RPMI8226 (cell line): ENCODE measurements at places on chromosomes 13 and 19.

DNA sequence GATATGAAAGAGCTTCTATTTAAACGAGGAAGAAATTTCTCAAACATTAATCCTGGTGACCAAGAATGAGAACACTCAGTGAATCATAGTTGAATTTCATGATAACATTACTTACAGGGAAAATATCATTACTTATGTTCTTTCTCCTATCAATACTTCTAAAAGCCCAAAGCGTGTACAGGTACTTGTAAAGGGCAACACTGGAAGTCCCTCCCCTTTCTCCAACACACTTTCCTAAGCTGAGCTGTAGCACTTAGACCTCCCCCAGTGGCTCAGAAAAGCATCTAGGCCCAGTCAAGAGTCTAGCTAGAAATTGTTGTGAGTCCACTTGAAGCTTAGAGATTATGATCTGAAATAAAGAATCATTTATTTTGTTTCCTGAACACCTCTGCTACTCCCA lies 150.7 kb downstream of the ABCC4 start:
- no peak for DNase-seq

GRCh38 chr13:52026246-52026626 lies 1.7 kb downstream of the UTP14C start:
- no peak for DNase-seq

- DNase-seq = peak; percentile 67
These were observed 22.3 kb downstream of the TMEM161A start for GRCh38 chr19:19115954-19116353.

- peak; percentile 78 for DNase-seq
These were observed 581.9 kb upstream of the PRR20A start for GRCh38 chr13:56558698-56559320.

DNA sequence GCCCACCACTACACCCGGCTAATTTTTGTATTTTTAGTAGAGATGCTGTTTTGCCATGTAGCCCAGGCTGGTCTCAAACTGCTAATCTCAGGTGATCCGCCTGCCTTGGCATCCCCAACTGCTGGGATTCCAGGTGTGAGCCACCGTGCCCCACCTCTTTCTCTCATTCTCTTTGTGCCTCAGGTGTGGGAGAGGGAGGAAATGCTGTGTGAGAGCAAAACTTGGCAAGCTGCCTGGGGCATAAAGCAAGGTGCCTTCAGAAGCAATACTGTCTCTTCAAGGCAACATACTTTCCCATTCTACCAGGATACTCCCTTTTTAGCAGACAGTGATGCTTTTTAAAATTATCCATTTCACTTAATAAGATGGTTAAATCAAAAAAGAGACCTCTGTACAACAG lies 53.2 kb upstream of the RFC3 start:
- DNase-seq = peak; percentile 86

DNA sequence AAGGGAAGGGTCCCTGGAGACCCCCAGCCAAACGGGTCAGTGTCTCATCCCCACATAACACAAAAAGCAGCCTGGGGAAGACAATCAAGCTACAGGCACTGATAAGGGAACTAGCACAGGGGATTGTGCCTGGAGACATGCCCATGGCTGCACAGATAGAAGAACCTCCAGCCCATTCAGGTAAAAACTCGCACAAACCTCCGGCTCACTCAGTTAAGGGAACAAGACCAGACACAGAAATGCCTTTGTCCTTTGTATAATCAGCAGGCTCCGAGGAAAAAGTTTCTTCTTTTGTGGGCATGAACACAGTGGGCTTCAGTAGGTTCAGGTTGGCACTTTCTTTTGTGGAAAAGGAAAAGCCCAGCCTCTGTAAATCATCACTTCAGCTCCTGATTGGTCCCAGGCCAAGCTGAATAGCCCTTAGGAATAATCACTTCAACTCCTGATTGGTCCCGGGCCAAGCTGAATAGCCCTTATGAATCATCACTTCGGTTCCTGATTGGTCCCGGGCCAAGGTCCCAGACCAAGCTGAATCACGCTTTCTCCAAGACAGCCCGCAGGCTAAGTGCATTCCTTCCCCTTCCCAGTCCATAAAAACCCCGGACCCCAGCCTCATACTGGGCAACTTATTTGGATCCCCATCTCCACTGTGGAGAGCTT lies 5.0 kb upstream of the ZNF230 start:
- DNase-seq = no peak

- no peak for DNase-seq
These were observed 61.2 kb downstream of the KLF2 start for GRCh38 chr19:16385821-16386220.

- DNase-seq = no peak
These were observed 98.4 kb upstream of the RAP2A start for GRCh38 chr13:97335488-97336134.

DNA sequence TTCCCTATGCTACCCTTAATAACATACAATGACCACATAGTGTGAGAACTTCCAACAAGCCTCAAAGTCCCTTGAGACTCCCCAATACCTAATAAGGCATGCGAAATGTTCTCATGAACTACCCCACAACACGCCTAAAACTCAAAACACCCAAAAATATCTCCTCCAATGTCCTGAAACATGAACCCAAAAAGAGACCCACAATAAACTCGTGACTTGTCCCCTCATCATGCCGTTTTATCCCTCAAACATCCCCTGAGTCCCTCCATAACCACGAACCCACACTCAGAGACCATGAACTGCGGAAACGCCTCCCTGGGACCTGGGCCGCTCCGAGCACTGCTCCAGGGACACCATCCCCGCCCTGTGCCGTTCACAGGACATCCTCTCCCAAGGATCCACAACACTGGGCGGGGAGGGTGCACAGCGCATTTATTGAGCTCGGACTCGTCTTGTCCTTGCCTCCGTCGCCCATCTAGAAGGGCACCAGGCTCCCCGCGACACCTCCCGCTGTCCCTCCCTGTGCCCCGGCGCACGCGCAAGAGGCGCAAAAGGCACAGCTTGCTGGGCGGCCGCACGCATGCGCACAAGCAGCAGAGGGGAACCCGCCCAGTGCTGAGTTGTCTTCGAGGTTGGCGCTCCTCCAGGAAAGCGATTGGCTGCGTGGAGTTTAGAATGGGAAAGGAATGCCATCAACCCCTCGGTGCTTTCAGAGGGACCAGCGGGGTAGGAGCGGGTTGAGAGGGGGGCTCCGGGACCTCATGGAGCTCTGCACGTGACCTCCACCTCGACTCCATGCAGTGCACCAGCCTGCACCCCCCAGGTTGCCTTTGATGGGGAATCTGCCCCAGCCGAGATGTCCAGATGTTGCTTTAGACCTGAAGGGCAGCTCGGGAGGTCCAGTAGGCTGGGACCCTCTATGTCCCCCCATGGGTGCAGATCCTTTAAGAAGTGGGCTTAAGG lies 8.8 kb downstream of the FXYD3 start:
- DNase-seq = peak; percentile 86

- DNase-seq = peak; percentile 66
These were observed 10.8 kb downstream of the JOSD2 start for GRCh38 chr19:50500060-50500752.

DNA sequence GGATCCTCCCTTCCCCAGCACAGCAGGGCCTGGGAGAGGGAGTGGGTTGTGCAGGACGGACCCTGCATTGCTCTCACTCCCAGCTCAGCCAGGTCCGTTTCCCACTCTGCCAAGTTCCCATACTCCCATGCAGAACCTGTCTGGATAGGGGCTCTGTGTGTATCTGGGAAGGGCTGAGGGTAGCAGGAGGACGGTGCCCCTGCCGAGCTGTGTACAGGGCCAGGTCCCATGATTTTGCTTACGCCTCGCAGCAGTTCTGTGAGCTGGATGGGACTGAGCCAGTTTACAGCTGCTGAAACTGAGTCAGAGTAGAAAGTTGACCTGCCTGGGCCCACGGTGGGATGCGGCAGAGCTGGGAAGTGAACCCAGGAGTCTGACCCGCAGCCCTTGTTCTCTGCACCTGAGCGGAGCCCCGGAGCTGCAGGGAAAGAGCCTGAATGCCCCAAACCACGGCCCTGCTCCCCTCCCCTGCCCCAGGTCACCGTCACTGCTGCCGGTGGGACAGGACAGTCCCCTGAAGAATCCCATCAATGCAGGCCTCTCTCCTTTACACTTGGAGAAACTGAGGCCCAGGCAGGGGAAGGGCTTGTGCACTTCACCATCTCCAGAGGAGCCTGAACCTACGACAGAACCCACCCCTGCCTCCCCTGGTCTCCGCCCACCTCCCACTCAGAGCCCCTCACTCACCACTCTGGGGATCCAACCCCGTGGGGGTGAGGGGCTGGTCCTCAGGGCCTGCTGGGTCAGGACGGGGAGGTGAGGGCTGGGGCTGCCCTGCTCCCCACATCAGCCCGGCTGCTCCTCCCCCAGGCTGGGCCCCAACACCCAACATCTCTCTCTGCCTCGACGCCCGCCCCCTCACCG lies 3.5 kb downstream of the LILRB5 start:
- no peak for DNase-seq

DNA sequence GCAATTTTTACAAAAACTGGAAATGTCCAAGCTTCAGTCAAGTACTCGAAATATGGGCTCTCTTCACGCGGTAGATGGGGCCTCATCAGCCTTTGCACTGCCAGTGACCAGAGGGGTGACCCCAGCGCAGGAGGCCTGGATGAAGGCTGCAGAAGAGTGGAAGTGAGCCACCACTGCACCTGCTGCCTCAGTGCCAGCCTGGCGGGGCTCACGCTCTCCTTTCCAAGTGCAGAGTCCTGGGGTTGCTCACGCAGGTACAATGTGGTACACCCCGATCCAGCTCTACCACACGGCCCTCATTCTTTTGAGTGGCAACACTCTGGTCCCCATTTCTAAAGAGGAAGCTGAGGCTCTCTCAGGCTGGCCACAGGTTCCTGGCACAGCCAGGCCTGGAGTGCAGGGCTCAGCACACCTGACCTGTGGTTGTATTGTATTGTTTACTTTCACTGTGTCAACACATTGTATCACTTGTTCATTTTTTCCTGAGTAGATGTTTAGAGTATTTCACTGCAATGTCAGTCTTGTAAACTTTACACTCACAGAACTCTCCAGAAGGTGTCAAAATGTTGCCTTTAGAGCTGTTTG lies 97.3 kb upstream of the SOX1 start:
- DNase-seq = peak; percentile 77

DNA sequence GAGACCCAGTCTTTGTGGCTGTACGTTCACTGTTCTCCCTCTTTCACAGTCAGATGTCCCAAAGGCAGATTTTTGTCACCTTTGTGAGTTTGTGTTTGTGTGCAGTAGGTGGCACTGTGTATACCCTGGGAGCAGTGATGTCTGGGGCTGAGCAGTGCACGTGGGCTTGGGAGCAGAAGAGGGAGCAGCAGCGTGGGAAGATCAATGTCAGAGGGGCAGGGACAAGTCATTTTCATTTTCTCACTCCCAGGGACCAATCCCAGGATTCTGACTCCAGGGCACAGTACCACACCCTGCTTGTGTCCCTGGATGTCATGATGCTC lies 2.0 kb upstream of the PSG6 start:
- no peak for DNase-seq
